ENCODE measurements at places on chromosomes 1 and 21.

- no peak for DNase-seq
Observed at GRCh38 chr1:6300342-6301048, 39.6 kb upstream of the GPR153 start.

GRCh38 chr1:63770381-63770780 lies 3.4 kb upstream of the ROR1 start:
- no peak for DNase-seq

DNA sequence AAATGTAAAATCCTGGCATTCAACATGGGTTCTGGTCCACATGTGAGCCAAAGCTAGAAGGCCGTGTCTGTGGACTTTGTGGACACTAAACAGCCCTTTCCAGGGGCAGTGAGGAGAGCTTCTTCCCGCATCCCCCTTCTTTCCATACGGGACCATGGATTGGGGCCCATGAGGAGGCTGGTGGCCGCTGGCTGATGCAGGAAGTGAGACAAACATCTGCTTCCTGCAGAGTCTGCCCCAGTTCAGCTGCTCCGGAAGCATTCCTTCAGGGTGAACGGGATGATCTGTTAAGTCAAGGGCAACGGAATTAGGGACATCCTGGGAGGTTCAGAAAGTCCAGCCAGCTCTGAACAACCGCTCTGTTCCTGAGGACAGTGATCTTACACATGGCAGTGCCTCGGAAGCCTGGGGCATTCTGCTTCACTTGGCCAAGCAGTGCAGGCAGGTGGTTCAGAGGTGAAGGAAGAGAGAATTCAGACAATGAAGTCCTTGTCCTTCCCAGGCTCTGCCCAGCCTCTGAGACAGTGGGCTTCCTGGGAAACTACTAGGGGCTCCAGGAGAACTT lies 1.5 kb downstream of the CA6 start:
- no peak for DNase-seq

DNA sequence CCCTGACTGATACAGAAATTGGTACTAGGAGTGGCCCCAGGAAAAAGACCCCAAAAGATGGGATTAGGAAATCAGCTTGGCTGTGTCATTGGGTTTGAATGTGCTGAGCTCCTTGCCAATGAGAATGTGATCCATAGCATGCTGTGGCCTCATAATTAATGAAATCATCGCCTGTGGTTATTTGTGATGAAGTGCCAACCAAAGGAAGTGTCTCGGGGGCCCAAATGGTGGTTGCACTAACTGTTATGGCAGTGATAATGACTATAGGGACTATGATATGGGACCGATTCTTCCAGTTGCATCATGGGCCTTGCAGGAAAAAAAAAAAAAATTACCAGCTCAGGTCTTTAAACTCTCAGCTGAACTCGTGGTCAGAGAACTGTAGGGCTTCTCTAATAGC lies 15.4 kb upstream of the ZDHHC18 start:
- DNase-seq = no peak

DNA sequence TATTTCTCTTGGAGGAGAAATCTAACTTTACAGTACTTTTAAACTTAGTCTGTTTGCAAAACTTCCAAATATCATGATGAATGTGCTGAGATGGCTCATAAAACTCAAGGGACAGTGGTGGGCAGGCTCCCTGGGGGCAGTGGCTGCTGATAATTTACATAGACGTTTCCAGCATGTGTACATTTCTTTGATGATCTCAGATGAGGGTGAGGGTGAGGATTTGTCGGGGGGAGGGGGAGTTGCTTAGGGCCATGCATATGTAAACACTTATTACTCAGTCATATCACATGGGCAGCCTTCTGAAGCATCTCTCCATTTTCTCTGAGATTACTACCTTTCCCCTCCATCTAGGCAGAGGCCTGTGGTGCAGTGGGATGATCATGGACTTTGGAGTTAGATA lies 152.9 kb upstream of the HMGB4 start:
- DNase-seq = no peak

GRCh38 chr1:12620488-12620865 lies 2.5 kb upstream of the DHRS3 start:
- no peak for DNase-seq

DNA sequence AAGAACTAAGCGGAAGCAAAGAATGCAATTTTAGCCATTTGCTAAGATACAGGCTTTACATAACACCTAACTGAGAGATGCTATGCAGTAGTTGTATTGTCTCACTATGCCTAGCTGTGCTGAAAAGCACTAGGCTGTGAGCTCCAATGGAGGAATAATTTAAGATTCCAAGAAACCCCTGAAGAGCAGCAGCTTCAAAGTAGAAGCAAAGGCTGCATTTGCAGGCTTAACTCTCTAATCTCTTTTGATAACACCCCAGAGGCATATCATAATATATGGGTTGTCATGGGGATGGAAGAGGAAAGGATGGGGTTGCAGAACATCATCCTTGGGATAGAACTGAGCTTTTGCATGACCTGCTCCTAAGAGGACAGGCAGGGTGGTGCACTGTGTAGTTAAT lies 102.0 kb downstream of the ERG start:
- DNase-seq = no peak

GRCh38 chr1:228824366-228824765 lies 89.1 kb downstream of the RHOU start:
- no peak for DNase-seq

- no peak for DNase-seq
Observed at GRCh38 chr1:48472638-48473037, 634 bp upstream of the SPATA6 start.

DNA sequence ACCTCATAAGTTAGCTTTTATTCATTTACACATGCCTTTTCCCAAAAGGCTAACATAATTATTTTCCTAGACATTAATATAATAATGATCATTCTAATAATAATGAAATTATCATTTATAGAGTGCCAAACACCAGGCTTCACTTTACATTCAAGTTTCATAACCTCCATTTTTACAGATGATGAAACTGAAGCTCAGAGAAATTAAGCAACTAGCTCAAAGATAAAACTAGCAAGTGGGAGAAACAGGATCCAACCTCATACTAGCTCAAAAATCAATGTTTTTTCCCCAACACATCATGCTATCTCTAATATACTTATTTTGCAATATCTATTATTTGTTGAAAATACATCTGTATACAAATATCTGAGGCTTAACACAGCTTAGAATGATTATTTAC lies 14.0 kb downstream of the LPGAT1 start:
- DNase-seq = no peak

- DNase-seq = no peak
Observed at GRCh38 chr1:55848906-55849305, 633.7 kb upstream of the USP24 start.

GRCh38 chr1:15345705-15346345 lies 63.9 kb upstream of the EFHD2 start:
- peak; percentile 64 for DNase-seq

GRCh38 chr1:38865112-38865715 lies 5.6 kb upstream of the RRAGC start:
- no peak for DNase-seq

GRCh38 chr1:38701088-38701487 lies 158.5 kb downstream of the RRAGC start:
- DNase-seq = no peak

- DNase-seq = peak; percentile 83
Observed at GRCh38 chr1:235093696-235094592, 34.7 kb downstream of the TOMM20 start.

GRCh38 chr1:208885650-208886049 lies 641.5 kb upstream of the PLXNA2 start:
- no peak for DNase-seq

DNA sequence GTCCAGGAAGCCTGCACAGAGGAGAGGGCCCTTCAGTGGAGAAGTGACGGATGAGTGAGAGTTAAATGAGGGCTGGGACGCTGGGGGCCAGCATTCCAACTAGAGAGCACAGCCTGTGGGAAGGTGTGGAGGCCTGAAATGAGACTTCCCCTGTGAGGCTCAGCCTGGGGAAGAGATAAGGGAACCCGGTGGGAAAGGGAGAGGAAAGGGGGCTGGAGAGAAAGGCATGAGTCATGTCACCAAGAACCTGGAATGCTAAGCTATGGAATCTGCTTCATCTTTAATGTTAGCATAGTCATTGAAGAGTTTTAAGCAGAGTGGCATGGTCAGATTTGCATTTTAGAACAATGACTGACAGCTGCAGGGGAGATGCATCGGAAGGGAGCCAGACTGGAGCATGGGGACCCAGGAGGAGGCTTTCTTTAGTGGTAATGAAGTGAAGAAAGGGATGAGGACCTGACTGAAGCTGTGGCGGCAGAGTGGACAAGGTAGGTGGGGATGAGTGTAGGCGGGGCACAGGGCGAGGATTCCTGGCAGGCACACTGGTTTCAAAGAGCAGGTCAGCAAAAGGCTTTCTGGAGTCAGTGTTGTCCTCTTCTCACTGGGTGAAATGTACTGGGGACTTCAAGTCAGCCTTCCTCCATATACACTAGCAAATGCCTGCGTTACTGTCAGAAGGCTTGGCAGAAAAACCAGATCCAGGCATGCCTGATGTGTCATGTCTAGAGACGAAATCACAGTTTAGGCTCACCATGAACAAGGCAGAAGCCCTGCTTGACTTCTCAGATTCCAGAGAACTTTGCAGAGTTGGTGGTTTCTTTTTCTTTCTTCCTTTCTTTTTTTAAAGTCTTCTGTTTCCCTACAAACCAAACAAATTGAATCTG lies 8.0 kb downstream of the RGL1 start:
- DNase-seq = no peak

DNA sequence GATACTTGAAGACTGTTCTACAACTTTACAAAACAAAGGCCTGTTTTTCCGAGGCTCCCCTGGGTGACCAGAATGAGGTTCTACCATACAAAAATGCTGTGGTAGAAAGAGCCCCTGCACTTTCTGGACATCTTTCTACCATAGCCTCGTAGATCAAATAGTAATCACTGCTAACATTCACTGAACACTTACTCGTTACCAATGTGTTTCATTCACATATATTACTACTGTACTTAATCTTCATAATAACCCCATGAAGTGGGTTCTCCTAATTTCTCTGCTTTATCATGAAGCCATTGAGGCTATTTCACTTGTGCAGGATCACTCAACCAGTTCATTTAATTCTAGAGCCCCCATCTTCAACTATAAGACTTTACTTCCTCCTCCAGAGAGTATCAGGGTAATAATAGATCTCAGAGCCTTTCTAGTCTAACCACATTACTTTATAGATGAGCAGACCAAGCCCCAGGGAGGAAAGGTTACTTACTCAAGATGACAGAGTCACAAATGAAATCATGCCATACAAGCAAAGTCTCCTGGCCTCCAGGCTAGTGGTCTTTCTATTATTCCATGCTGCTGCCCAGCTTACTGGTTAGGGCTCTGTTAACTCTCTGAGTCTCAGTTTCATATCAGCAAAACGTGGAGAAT lies 46.7 kb upstream of the OSBPL9 start:
- DNase-seq = no peak

- no peak for DNase-seq
Observed at GRCh38 chr1:119375366-119375765, 6.8 kb downstream of the HAO2 start.

DNA sequence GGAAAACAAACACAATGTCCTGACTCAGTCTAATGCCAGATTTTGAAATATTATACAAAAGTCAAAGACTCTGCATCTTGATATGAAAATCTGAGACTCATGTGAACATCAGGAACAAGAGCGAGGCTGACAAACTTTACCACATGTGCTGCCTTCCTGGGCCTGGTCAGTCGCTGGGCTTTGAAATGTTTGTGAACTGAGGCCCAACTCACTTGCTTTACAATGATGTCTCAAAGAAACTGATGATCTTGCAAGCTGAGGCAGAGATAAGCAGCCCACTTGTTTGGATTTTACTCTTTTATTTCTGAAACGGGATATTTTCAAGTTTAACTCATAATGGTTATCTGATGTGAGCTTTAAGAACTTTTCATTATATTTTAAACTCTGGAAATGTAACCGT lies 2.1 kb downstream of the BCAR3 start:
- no peak for DNase-seq

DNA sequence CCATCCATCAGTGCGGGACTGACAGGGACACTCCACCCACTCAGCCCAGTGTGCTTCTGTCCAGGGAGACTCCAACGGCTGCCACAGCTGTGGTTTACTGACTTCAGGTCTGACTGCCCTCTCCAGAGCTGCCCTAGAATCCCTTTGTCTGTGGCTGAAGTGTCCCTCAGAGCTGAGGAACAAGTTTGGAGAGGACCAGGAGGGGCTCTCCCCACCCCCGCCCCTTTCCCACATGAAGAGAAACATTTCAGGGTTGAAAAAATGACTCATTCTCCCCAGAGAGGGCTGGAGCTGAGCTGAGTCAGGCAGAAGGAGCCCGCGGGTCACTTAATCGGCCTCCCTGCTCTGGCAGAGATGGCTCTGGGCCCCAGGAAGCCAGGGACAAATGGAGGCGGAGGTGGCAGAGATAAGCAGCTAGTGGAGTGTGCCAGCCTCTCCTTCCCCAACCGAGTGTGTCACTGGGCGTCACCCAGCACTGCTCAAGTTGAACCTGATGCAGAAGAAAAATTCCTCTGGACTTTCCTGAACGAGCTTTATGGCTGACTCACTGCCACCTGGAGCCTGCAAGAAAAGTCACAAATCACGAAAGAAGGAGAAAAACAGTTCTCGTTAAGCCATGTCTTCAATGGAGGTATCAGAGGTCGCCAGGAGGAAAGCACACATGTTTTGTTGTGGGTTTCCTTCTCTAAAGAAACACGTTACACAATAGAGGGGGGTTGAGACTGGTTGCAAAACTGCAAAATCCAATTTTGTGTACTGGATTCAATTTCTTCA lies 34.3 kb upstream of the ECE1 start:
- peak; percentile 89 for DNase-seq

GRCh38 chr1:99577313-99577712 lies 68.6 kb upstream of the PALMD start:
- DNase-seq = no peak

DNA sequence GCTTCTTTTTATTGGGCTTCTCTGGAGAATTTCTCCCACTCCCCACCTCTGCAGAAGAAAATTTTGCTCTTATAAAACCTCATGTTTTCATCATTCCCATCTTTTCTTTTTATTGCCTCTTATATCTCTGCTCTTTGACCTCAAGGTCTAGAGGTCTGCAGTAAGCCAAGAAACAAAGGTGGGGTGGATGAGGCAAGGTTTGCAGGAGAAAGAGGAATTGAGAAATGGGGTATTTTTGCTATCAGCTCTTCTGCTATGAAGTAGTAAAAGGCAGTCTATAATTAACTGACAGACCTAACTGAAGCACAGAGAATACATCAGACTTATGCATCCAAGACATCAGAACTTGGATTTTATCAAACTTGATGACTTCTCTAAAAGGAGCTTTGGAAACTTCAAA lies 22.9 kb downstream of the SYT11 start:
- no peak for DNase-seq

- DNase-seq = peak; percentile 52
Observed at GRCh38 chr1:87129606-87130005, 199.1 kb upstream of the LMO4 start.

GRCh38 chr1:111769517-111770146 lies 13.9 kb downstream of the DDX20 start:
- DNase-seq = no peak

- no peak for DNase-seq
Observed at GRCh38 chr1:23692308-23692871, 784 bp downstream of the RPL11 start.

- DNase-seq = no peak
Observed at GRCh38 chr1:241391926-241392710, 35.1 kb upstream of the RGS7 start.

Data from left cardiac atrium (tissue), 4 donors.